Uterus (tissue), 4 donors: ENCODE measurements at places on chromosomes 4 and X. TPM values are rescaled to one million over a fixed set of nuclear protein-coding genes. Genes with fewer than 3 reads are reported as not detected.

DNA sequence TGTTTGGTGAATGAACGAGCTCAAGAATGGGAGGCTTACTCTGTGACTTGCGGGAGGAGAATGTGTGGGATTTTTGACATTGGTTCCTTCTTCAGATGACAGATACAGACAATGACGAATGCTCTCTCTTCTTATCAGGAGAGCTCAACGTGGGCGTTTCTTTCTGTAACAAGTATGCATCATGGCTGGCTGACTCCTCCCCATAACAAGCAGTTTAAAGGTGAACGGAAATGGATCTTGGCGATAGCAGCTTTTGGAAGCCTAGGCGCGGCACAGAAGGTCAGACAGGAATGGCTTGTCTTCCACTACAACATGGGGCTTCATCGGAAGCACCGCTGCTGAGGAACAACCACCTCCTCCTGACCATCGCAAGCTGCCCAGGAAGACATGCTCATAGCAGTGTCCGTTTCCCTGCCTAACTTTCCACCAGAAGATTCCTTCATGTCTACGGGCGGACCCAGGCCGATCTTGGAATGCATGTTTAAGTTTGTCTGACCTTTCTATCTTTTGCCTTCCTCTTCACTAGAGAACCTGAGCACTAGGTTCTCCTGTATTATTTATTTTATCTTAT, 18.3 kb upstream of the ACSL1 start:
- no peaks in the 10 kb centered on the region for H3K4me1 ChIP-seq
- no peaks in the 10 kb centered on the region for H3K27me3 ChIP-seq
- H3K27ac ChIP-seq, result no peak overlapping the region
- no peaks in the 10 kb centered on the region for H3K36me3 ChIP-seq

DNA sequence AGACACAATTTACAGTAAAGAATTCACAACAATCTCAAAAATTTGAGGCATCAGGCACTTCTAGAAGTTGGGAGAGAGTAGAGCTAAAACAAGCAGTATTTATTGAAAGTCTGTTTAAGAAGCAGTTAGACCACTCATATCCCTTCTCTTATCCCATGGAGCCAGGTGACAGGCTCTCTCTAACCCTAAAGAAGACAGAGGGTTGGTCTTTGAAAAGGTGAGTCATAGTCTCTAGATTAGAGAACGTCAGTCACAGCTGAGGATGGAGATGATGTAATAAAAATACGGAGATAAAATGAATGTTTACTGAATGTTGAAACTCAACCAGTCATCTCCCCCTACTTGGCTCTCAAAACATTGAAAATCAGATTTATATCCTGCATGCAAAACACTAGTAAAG, 223.8 kb downstream of the CHIC2 start:
- H3K4me1 ChIP-seq, result no peaks in the 10 kb centered on the region
- no peak overlapping the region for H3K27ac ChIP-seq
- no peak for DNase-seq
- no peaks in the 10 kb centered on the region for H3K27me3 ChIP-seq

The PNMA6A gene
- total RNA-seq, result 2.3 TPM

The DMD gene
- total RNA-seq, result 73.8 TPM

- H3K4me3 ChIP-seq, result no peak overlapping the region
- H3K27me3 ChIP-seq, result no peaks in the 10 kb centered on the region
- no peaks in the 10 kb centered on the region for H3K4me1 ChIP-seq
- H3K36me3 ChIP-seq, result no peaks in the 10 kb centered on the region
- DNase-seq, result no peak
These were observed 139.6 kb downstream of the IDS start for GRCh38 chrX:149365552-149365951.

DNA sequence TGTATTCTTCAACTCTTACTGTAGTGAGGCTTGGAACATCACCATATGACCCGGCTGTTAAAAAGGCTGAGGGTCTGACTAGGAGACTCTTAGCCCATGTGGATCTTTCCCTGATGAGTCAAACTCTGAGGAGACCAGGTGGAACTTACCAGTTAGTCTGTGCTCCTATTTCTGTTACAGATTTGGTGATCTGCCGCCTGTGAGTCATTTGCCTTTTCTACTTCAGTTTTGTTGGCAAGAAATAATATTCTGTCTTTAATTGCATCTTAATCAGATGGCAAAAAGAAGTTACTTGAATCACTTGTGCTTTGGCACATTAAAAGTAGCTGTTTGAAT, 48.4 kb downstream of the MTM1 start:
- H3K4me1 ChIP-seq, result no peaks in the 10 kb centered on the region
- H3K27me3 ChIP-seq, result no peaks in the 10 kb centered on the region
- no peak overlapping the region for H3K27ac ChIP-seq
- H3K36me3 ChIP-seq, result no peaks in the 10 kb centered on the region
- H3K4me3 ChIP-seq, result no peak overlapping the region
- no peak for DNase-seq

GRCh38 chrX:44274096-44274495, 69.4 kb downstream of the EFHC2 start:
- H3K36me3 ChIP-seq, result no peaks in the 10 kb centered on the region
- no peaks in the 10 kb centered on the region for H3K27me3 ChIP-seq
- no peak for DNase-seq
- no peaks in the 10 kb centered on the region for H3K4me1 ChIP-seq
- no peak overlapping the region for H3K4me3 ChIP-seq
